A549 treated with Hydrocortisone at 1 μM for 4 hours (cell line): ENCODE measurements at places on chromosomes 11 and 22. TPM values are rescaled to one million over a fixed set of nuclear protein-coding genes. Genes with fewer than 3 reads are reported as not detected.

The UBQLN3 gene
- total RNA-seq: not detected in 5 replicates

The RIMBP3C gene
- 0.12 to 0.30 TPM (median 0.14 TPM) in 5 replicates for total RNA-seq

The MYBPC3 gene
- total RNA-seq: 0.06 to 0.07 TPM (median 0.06 TPM) in 4 of 5 replicates, not detected in the other

The USP35 gene
- total RNA-seq: 6.6 to 8.6 TPM (median 7.6 TPM) in 5 replicates

The HORMAD2 gene
- total RNA-seq: not detected in 5 replicates

The EMID1 gene
- 0.15 to 0.61 TPM (median 0.48 TPM) in 5 replicates for total RNA-seq

The LARGE1 gene
- total RNA-seq: 3.5 to 5.0 TPM (median 4.3 TPM) in 5 replicates
